ENCODE measurements at places on chromosomes 2 and 18.

DNA sequence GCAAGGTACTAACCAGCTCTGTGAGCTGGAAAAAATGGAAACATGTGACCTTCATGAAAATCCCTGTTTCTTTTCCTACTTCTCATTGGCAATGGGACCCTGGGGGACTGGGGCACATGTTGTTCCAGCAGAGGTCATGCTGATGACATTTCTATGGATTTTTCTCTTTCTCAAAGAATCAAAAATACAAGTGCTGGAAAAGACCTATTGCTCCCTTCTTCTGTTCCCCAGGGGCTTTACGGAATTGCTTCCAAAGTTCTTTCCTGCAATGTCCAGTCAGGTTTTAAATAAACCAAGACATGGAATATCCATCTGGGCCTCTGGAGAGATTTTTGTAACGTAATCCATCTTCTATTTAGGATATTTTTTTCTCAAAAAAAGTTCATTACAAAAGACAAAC lies 1006.1 kb upstream of the CELF4 start:
- H3K4me1 ChIP-seq, result no peaks in the 10 kb centered on the region
- H3K27me3 ChIP-seq, result no peaks in the 10 kb centered on the region
- H3K4me3 ChIP-seq, result no peak overlapping the region
- DNase-seq, result no peak
- no peak overlapping the region for H3K27ac ChIP-seq

- no peak overlapping the region for H3K4me3 ChIP-seq
- no peak for DNase-seq
- H3K27me3 ChIP-seq, result no peaks in the 10 kb centered on the region
These were observed 18.8 kb downstream of the FARSB start for GRCh38 chr2:222637067-222637466.

DNA sequence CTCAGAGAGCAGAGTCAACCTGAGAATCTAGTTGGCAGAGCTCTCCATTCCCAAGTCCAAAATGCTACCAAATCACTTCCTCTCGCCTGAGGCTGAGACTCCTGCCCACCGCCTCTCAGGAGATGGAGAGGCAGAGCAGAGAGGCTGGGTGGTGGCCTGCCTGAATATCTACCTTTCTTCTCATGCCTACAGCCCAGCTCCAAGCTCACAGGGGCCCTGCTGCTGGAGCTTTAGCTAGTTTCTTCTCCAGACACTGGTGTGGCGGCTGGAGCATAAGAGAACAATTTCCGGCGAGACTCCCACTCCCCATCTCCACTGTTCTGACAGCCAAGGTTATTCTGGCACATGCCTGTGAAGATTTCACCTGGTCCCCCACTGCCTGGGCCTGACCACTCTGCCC lies 8.1 kb upstream of the CYP26B1 start:
- no peak overlapping the region for H3K4me3 ChIP-seq
- DNase-seq, result peak; percentile 26
- H3K4me1 ChIP-seq, result no peaks in the 10 kb centered on the region
- no peaks in the 10 kb centered on the region for H3K27me3 ChIP-seq
- no peak overlapping the region for H3K27ac ChIP-seq
- H3K36me3 ChIP-seq, result no peaks in the 10 kb centered on the region

DNA sequence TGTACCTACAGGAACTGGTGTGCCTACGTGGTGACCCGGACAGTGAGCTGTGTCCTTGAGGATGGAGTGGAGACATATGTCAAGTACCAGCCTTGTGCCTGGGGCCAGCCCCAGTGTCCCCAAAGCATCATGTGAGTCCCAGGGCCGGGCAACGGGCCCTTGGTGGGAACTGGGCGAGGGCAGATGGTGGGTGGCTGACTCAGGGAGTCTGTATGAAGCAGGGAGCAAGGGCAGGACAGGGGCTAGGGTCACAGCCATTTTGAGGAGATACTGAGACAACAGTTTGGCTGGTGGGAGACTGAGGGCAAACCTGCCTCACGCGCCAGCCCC lies 1.7 kb downstream of the EMILIN1 start:
- H3K27me3 ChIP-seq, result no peaks in the 10 kb centered on the region
- peaks cover 4% of the 10 kb centered on the region for H3K4me1 ChIP-seq
- no peak for DNase-seq
- no peak overlapping the region for H3K4me3 ChIP-seq
- H3K27ac ChIP-seq, result no peak overlapping the region

DNA sequence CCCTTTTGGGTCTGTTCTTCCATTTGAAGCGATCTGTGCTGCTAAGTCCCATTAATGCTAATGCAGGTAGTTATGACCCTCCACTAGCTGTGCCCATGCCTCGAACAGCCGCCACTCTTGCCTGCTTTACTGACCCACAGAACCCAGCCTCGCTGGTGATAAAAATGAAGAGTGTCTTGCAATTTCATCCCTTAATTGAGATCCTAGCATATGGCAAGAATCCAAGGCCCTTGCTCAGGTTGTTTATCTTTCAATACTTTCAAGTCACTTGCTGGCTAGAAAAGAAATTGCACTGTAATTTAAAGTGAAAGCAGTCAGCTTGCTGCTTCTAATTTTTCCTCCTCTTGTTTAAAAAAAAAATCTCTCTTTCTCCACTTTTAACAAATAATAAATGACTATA lies 73.6 kb downstream of the ZNF521 start:
- H3K27me3 ChIP-seq, result peaks cover 11% of the 10 kb centered on the region
- no peak for DNase-seq
- H3K36me3 ChIP-seq, result no peaks in the 10 kb centered on the region
- H3K4me1 ChIP-seq, result no peaks in the 10 kb centered on the region
- H3K4me3 ChIP-seq, result no peak overlapping the region
- H3K27ac ChIP-seq, result no peak overlapping the region

DNA sequence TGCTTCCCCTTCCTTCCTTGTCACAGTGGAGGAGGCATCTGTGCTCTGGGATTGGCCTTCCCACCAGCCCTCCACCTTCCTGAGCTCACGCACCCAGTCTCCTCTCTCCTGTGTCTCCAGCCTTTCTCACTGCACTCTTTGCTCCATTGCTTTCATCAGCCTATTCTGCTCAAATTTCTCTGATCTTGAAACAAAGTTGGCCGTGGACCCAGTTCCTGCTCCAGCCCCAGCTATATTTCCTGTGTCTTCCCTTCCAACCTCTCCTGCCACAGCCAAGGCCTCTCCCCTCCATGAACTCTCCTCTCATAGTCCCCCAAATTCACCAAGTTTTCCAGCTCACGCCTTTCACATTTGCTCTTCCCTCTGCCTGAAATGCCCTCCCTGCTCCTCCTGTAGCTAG lies 226.6 kb upstream of the AGAP1 start:
- H3K36me3 ChIP-seq, result no peaks in the 10 kb centered on the region
- H3K4me1 ChIP-seq, result peaks cover 19% of the 10 kb centered on the region
- no peaks in the 10 kb centered on the region for H3K27me3 ChIP-seq
- no peak overlapping the region for H3K27ac ChIP-seq
- DNase-seq, result no peak

DNA sequence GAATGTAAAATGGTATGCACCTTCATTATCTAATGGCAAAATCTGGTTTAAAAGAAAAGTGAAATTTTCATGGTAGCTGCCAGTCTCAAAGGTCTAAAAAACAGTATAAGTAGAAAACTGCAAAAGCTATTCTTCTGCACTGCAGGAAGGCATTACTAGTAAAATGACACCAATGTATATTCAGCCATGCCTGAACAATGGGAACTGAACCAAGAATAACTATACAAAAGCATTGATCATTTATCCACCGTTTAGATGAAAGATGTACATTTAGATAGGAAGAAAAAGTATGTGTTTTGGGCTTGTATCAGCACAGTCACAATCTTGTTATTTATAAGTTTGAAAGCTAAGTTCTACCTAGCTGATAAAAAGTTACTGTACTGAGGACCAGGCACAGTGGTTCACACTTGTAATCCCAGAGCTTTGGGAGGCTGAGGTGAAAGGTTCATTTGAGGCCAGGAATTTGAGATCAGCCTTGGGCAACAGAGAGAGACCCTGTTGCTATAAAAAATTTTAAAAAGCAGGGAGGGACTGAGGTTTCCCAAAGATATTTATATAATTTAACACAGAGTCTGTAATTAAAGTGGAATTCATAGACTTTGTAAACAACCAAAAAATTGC lies 163.1 kb upstream of the WDSUB1 start:
- no peaks in the 10 kb centered on the region for H3K27me3 ChIP-seq
- no peak overlapping the region for H3K4me3 ChIP-seq
- no peak for DNase-seq
- H3K36me3 ChIP-seq, result peaks cover 30% of the 10 kb centered on the region
- H3K4me1 ChIP-seq, result peaks cover 7% of the 10 kb centered on the region
- H3K27ac ChIP-seq, result no peak overlapping the region

DNA sequence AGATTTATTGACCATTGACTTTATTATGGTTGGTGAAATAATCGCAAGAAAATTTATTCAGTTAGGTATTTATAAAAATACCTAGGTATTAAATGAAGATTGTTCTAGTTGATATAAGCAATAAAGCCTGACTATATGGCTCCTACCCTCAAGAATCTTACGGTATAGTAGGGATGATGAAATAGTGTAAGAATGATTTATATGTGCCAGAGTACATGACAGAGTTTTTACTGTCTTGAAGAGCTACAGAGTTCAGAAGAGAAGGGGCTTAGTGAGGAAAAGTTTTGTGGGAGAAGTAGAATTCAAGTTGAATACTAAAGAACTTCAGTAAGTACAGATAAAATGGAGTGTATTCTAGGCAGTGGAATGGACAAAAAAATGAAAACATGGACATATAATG lies 9.7 kb downstream of the CREB1 start:
- no peak overlapping the region for H3K4me3 ChIP-seq
- H3K36me3 ChIP-seq, result peaks cover 37% of the 10 kb centered on the region
- H3K27me3 ChIP-seq, result no peaks in the 10 kb centered on the region
- H3K4me1 ChIP-seq, result peaks cover 7% of the 10 kb centered on the region

DNA sequence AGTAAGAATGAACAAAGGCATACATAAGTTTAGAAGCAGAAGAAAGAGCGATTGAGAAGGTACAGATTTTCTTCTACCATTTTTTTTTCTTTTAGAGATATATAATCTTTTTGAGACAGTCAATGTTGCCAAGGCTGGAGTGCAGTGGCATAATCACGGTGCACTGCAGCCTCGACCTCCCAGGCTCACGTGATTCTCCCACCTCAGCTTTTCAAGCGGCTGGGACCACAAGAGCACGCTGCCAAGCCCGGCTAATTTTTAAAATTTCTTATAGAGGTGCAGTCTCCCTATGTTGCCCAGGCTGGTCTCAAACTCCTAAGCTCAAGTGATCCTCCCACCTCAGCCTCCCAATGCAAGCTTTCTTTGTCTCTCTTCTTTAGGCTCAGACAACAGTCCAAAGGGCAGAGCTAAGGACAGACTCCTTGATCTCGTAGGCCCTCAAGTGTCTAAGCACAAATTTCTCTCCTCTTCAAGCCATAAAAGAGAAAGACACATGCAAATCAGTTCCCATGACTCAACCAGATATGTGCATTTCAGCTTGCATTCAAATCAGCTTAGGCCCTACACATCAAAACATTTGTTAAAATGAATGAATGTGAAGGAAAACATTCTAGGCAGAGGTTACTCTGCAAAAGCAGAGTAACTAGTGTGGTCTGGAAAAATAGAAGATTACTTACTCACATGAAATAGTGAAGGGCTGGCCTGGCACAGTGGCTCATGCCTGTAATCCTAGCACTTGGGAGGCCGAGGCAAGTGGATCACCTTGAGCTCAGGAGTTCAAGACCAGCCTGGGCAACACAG lies 18.0 kb downstream of the ITSN2 start:
- 0 out of 2 replicates have a peak, but pooled peaks cover 3% of the 10 kb centered on the region for H3K36me3 ChIP-seq
- H3K4me1 ChIP-seq, result no peaks in the 10 kb centered on the region
- DNase-seq, result no peak
- H3K27ac ChIP-seq, result no peak overlapping the region
- no peak overlapping the region for H3K4me3 ChIP-seq

DNA sequence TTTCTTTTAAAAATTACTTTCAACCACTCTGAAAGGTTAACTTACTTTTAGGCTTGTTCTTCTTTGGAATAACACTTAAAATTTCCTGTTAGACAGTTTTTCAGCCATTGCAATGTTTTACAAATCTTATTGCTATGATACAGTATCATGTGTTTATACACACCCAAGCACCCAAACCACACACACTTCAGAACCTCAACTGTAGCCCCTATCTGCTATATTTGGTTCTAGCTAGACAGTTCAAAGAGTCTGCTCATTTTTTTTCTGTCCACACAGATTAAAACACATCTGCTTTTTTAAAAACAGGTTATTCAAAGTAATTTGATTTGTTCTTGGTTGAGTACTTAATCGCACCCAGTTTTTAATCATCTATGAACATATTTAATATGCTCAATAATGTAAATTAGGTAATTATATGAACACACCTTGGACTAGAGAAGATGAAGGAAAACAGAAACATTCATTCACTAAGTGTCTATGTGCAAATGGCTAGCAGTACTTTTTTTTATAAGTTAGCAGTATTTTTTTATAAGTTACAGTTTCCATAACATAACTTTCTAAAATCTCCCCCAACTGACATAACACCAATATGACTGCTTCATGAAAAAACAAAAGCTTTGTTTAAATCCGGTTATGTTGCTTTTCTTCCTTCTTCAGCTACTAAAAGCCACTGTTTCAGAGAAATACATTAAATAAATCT lies 17.6 kb downstream of the FBXO11 start:
- no peak overlapping the region for H3K4me3 ChIP-seq
- no peaks in the 10 kb centered on the region for H3K27me3 ChIP-seq
- peaks cover 8% of the 10 kb centered on the region for H3K4me1 ChIP-seq
- peaks cover 37% of the 10 kb centered on the region for H3K36me3 ChIP-seq
- H3K27ac ChIP-seq, result no peak overlapping the region
- no peak for DNase-seq

DNA sequence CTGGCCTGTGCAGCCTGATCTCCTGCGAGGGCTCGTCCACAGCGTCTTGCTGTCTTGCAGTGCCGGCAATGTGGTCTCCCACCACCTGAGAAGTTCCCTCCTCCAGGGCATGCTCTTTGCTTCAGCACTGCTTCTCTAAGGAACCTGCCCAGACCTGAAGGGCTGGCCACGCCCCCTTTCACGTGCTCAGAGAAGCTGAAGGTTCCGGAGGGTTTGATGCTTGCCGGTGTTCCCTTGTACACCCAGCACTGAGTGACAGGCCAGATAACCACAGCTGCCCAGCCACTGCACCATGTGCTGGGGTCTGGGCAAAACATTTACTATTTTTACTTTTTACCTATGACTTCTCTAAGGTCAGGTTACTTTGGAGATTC lies 1.7 kb upstream of the POLR2D start:
- H3K4me3 ChIP-seq, result no peak overlapping the region
- H3K27me3 ChIP-seq, result no peaks in the 10 kb centered on the region
- H3K36me3 ChIP-seq, result peaks cover 15% of the 10 kb centered on the region
- H3K27ac ChIP-seq, result peak overlapping the region; percentile 20
- H3K4me1 ChIP-seq, result peaks cover 10% of the 10 kb centered on the region
